Cortex of kidney (tissue), 1 donor: ENCODE measurements at places on chromosomes 11 and 22.

DNA sequence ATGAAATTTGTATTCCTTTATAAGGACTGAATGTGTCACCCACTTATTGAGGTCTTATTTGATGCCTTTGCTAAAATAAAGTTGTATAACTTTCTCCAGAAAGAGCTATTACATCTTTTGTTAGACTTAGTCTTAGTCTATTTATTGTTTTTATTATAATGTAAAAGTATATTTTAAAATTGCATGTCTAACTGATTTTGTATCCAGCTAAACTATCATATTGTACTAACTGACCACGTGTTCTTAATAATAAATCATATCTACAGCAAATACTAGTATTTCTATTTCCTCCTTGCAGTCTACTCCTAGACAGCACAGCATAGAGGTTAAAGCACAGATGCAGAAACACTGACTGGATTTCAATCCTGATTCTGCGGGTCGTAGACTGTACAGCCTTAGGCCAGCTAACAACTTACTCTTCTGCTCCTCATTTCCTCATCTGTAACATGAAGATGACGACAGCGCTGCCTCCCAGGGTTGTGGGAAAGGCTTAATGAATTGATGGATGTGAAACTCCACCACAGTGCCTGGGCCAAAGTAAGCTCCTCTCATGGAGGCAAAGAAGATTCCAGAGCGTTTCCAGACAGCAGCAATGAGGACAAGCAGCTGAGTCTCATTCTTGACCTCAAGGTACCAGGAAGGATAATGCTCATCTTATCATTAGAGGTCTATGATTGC, 13.2 kb downstream of the IFITM10 start:
- no peak for DNase-seq

DNA sequence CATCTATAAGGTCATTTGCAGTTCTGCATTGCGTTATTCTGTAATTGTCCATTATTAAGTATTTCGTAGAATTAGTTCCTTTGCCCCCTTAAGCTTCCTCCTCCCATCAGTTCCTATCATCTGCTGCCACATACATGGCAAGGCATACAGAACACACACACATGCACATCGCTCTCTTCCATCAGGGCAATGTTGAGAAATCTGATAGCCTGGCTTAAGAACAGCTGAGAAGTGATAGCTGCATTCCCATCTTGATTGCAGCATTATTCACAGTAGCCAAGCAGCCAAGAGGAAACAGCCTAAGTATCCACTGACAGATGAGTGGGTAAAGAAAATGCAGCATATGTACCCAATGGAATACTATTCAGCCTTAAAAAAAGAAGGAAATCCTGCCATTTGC, 186.8 kb upstream of the CADM1 start:
- no peak for DNase-seq

- DNase-seq, result no peak
Measured at GRCh38 chr22:39315389-39315788, 4.0 kb downstream of the RPL3 start.

GRCh38 chr11:94888204-94888603, 85.2 kb downstream of the CWC15 start:
- DNase-seq, result no peak

GRCh38 chr11:10998674-10999073, 140.8 kb upstream of the ZBED5 start:
- DNase-seq, result no peak

DNA sequence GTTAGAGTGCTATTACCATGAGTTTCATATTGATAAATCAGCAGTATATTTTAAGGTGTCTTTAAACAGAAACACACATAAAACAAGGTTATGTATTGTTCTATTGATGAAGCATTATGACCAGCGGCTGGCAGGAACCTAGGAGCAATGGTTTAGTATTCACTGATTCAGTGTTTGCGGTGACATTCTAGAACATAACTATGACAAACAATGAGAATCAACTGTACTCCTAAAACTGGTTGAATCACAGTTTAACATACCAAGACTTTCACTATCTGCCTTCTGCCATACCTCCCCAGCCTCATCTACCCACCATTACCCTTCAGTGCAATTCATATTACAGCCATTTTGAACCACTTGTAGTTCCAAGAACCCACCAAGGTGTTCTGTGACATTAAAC, 8.8 kb downstream of the HOATZ start:
- DNase-seq, result no peak

DNA sequence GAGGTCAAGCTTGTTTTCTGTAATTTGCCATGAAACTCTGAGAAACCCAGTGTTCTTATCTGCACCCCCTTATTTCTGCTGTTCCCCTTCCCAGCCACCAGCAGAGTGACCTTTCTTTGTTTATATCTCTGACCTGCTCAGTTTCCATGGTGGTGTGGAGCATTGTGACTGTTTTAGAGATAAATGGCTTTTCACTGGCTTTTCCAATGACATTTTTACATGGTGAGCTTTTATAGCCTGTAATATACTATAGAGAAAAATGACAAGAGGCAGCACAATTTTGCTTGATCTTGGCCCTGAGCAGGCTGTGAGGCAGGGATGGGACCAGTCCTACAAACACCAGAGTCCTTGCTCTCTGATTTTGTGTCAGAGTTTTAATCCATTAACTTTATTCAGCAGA, 233.9 kb downstream of the FAT3 start:
- no peak for DNase-seq

- DNase-seq, result no peak
Measured at GRCh38 chr11:3161309-3161708, 3.8 kb downstream of the OSBPL5 start.

- no peak for DNase-seq
Measured at GRCh38 chr11:60165951-60166350, 16.9 kb downstream of the MS4A6A start.

DNA sequence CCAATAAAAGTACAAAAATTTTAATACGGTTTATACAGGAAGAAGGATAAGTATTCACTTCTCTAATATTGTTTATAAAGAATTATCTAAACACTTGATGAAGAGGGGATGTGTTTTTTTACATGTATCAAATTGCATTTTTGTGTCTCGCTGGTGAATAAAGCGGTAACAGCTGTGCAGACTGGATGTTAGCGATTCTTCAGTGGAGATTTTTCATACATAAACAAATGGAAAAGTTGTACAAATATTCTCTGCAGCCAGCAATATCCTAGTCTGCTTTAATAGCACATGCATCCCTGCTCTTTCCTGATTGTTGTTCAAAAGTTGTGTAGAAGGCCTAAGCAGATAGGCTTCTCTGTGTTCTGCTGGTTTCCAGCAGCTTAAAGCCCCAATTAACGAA, 369.3 kb downstream of the SOX6 start:
- no peak for DNase-seq

GRCh38 chr22:40183029-40183581, 5.4 kb downstream of the TNRC6B start:
- DNase-seq, result no peak

GRCh38 chr11:18668131-18668530, 30.4 kb upstream of the TMEM86A start:
- no peak for DNase-seq

GRCh38 chr22:25111579-25112517, 87.8 kb upstream of the CRYBB3 start:
- no peak for DNase-seq

- DNase-seq, result no peak
Measured at GRCh38 chr11:108751444-108751843, 86.6 kb downstream of the DDX10 start.

GRCh38 chr22:39528080-39528661, 4.4 kb downstream of the RPS19BP1 start:
- no peak for DNase-seq

DNA sequence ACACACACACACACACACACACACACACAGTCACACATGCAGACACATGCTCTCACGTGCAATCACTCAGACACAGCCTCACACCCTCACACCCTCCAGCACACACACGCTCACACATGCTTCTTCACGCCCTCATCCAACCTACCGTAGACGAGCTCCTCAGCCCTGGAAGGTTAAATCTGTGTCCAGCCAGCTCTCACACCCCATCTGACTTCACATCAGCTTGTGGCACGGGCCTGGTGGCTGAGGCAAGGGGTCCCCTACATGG, 1.3 kb upstream of the SCUBE1 start:
- no peak for DNase-seq

- no peak for DNase-seq
Measured at GRCh38 chr22:37105154-37105553, 4.4 kb downstream of the TMPRSS6 start.

DNA sequence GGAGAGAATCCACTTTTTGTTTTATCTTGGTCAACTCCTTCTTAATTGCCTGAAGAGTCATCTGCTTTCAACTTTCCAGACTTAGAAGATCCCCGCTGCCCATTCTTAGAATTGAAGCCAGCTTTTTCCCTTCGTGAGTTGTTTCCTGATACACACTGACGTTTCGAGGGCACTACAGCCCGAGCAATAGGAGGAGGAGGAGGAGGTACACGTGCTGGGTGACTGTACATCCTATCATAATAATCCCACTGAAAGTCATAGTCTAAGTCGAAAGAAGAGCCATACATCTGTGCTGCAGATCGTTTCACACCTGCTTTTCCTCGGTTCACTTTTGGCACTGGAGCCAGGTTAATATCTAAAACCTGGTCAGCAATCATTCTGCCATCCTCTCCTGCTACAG, 606.1 kb downstream of the DLG2 start:
- DNase-seq, result no peak

GRCh38 chr11:83725728-83726127, 439.6 kb upstream of the CCDC90B start:
- DNase-seq, result no peak

- DNase-seq, result no peak
Measured at GRCh38 chr22:27845644-27846043, 44.1 kb upstream of the MN1 start.

DNA sequence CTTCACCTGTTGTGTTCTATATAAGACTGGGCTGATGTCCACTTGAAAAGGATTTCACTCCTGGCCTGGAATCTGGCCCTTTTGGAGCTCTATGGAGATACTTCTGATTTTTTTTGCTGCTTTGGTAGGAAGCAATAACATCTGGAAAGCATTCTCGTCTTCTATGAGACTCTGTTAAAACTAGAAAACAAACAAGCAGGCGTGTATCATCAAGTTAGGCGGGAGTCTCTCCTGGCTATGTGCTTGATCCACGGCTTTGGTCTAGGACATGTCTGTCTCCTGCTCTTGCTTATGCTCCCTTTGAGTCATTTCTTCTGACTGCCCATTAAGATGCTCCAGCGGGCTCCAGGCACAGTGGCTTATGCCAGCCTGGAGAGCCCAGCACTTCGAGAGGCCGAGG, 121.4 kb upstream of the TTC12 start:
- DNase-seq, result no peak

- DNase-seq, result no peak
Measured at GRCh38 chr11:44831605-44832394, 105.0 kb downstream of the TSPAN18 start.

GRCh38 chr11:2357246-2357645, 19.9 kb upstream of the CD81 start:
- no peak for DNase-seq

- DNase-seq, result no peak
Measured at GRCh38 chr11:130483124-130483523, 34.7 kb downstream of the ADAMTS15 start.

DNA sequence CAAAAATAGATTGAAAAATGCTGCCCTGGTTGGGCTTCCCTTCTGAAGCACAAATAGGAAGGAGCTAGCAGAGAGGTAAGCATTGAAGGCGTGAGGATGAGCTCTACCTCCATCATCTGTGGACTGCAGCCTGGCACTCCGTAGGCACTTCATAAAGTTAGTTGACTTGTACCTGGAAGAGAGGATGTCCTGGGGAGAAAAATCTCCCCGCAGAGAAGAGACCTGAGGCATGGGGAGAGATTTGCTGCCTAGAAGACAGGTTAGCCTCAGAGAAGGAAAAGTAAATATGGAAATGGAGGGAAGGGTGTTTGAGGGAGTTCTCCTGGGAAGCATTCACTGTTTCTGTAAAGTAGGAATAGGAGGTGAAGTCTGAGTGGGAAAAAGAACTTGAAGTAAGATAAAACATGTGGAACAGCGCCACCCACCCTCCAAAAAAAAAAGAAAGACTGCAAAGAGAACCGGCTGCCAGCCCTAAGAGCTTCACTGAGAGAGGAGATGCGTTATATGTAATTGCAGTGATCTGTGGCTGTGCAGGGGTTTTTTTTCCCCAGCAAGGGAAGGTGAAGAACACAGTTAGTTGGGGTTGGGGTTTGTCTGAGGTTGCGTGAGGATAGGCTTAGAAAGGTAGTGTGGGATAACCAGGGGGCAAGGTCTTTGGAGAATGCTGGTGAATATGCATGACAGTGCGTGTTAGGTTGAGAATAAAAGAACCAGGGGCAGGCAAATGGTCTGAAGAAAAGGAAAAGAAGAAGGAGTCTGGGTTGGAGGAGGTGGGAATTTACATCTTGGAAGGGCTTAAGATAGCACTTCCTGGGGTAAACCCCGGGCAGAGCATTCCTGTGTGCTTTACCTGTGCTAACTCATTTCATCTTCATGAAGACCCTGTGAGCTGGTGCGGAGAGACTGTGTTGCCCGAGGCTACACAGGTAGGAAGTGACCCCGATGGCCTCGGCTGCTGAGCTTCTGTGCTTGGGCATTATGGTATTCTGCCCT, 16.0 kb downstream of the TNRC6B start:
- DNase-seq, result no peak

- no peak for DNase-seq
Measured at GRCh38 chr11:101880222-101880621, 34.6 kb upstream of the CEP126 start.

DNA sequence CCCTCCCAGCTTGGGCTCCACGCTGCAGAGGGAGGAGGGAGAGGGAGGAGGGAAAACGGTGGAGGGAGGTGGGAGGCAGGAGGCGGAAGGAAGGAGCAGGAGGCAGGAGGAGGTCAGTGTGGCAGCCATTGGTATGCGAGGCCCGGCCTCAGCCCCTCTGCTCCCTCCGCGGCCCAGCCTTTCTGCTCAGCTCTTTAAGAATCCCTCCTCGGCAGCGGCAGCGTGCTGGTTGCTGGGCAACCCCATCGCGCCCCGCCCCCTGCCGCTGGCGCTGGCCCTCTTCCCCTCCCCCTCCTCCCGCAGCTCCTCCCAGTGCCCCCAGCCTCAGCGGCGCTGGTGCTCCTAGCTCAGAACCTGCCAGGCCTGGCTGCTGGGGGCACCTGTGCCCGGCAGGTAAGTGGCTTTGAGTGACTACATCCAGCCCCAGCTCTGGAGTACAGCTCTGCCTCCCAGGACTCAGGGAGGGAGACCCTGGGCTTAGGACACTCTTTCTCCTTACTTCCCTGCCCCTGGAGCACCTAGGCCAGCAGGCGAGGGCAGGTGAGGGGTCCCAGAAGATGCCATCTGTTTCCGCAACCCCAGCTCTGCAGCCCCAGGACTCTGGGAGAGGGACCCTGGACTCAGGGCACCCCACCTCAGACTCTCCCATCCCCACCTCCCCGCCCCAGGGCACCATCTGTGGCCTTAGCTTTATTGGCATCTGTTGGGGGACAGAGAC, 7.2 kb upstream of the FLRT1 start:
- DNase-seq, result no peak

- DNase-seq, result no peak
Measured at GRCh38 chr11:75150879-75151278, at the start of gene SLCO2B1. Gene SLCO2B1 (plus strand): TSS chr11:75151107. CDS start chr11:75151382, 275 bp downstream.

- DNase-seq, result no peak
Measured at GRCh38 chr22:28911304-28911690, 27.9 kb downstream of the ZNRF3 start.

GRCh38 chr11:26070714-26071380, 261.1 kb upstream of the ANO3 start:
- DNase-seq, result no peak

GRCh38 chr11:86122773-86123172, 53.9 kb upstream of the PICALM start:
- no peak for DNase-seq

GRCh38 chr11:16935518-16936302, 78.5 kb downstream of the PLEKHA7 start:
- no peak for DNase-seq
